Midbrain (tissue), 1 donor: ENCODE measurements at places on chromosomes 4 and X.

GRCh38 chr4:7134737-7135388 lies 57.5 kb upstream of the SORCS2 start:
- peak; percentile 2 for DNase-seq

DNA sequence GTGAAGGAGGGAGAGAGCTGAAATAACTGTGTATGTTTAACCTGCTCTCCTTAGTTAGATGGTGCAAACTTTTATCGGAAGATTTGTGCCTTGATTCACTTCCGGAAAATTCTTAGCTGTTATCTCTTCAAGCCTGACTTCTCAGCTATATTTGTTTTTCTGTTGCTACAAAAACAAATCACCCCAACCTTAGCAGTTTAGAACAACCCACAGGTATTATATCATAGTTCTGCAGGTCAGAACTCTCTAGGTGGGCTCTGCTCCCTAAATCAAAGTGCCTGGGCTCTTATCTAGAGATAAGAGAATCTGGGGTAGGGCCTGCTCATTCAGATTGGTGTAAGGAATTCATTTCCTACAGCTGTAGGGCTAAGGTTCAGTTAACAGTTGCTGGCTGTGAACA lies 15.1 kb upstream of the CEP135 start:
- no peak for DNase-seq

GRCh38 chr4:48620831-48621230 lies 130.8 kb downstream of the ZAR1 start:
- DNase-seq, result no peak

- DNase-seq, result no peak
Measured at GRCh38 chr4:154018659-154019058, 229.8 kb upstream of the SFRP2 start.

- DNase-seq, result no peak
Measured at GRCh38 chrX:13283512-13283911, 36.3 kb downstream of the ATXN3L start.

DNA sequence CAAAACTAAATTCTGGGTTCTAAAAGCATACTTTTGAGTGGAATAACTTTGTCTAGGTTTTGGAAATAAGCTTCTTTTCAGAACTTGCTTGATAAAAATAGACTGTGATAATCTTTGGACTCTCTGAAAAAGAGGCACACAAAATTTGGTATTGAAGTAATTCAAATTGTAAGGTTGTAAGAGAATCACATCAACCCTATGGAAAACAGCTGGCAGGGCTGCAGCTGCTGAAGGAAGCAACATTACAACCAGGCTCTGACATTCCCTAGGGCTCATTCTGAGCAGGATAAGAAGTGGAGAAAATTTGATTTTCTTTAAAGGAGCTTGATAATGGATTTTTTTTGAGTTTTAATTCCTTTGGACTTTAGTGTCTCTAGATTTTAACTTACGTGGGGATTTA lies 147.6 kb downstream of the FSTL5 start:
- no peak for DNase-seq

- DNase-seq, result peak; percentile 66
Measured at GRCh38 chr4:2009651-2010233, 968 bp upstream of the NELFA start.

DNA sequence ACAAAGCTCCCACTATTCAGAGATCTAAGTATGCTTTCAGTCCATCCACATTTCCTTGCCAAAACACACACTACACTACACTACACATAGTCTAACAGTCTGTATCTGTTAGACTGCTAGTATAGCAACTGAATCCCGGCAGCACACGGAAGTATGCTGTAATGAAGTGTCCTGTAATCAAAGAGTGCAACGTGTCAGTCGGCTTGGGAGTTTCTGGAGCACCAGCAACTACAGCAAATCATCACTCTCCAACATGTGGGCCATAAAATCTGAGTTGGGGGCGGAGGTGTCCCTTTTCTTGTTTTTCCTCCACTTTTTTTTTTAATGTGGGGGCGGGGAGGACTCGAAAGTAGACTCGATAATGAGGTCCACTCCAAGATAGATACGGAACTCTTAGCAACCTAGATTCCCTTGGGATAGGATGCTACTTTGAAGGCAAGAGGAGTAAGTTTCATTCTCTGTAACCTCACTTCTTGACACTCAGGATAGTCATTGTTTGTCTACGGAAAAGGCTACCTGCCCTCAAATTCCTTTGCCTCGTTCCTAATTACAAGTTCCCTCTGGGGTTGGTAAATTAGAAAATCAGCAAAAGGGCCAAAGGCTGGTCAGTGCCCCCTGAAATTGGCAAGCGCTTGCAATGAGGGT lies 722 bp downstream of the SLC10A7 start:
- DNase-seq, result no peak

GRCh38 chr4:169225058-169225751 lies 45.6 kb downstream of the SH3RF1 start:
- DNase-seq, result no peak

DNA sequence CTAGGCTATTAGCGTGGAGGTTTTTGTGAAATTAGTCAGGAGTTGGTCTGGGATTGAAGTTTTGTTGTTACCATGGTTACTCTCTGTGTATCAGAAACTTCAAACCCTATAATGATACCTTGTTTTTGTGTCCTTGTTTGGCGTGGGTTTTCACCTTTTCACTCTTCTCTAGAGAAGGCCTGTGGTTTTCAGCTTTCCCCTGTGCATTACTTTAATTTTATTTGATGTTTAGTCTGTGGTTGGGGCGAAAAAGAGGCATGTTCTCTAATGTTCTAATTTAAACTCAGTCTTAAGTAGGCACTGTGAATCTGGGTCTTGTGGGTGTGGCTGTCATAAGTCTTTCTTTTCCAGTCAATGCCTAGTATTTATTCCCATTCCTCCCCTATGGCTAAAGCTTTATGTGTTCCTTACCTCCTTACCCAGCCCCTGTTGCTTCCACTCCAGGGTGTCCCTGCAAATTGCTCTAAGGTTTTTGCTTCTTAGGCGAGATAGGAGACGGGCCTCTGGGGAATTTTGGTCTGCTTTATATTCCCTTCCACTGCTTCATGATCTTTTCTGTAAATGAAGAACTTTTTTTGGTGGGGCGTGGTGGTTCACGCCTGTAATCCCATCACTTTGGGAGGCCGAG lies 326.3 kb upstream of the ZCCHC13 start:
- no peak for DNase-seq

GRCh38 chrX:2432298-2432863 lies 68.4 kb downstream of the DHRSX start:
- DNase-seq, result no peak

DNA sequence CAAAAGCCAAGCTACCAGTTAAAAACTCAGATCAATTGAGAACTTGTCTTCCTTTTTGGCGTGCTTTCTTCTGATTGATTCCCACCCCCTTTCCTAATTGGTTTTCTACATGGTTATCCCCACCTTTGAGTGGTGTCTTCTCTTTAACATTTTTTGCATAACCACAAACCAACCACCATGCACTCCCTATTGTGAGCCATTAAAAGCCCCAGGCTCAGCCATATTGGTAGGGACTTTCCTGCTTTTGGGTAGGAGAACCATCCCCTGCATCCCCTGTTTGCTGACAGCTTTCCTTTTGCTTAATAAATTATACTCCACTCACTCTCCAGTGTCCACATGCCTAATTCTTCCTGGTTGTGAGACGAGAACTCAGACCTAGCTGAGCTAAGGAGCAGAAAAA lies 1651.4 kb upstream of the IGFBP7 start:
- DNase-seq, result no peak

DNA sequence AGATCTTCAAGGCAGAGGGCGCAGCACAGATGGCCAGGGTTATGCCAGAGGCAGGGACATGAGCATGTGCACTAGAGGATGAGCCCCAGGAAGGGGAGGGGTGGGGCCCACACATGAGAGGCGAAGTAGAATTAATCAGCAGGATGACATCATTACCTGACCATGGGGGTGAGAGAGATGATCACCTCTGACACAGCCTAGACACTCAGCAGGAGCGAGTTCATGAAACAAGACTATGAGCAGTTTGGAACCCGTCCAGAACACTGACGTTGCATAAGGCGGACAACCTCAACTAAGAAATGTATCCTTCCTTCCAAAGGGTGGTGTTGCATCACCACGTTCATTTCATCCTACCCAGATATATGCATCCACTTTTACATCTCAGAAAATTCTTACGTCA lies 446.7 kb upstream of the TENM3 start:
- no peak for DNase-seq

DNA sequence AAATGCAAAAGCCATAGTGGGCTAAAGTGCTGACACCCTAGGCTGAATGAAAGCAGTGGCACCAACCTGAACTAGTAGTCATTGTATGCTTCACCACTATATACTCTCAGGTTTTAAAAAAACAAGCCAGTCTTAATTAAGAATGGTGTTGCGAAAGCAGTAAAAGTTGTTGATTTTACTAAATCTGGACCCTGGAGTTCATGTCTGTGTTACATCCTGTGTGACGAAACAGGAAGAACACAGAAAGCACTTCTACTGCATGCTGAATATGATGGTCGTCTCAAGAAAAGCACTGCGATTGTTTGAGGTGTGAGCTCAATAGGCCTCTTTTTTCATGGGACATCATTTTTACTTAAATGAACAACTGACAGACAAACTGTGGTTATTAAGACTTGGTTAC lies 24.2 kb upstream of the GDPD2 start:
- DNase-seq, result no peak

- DNase-seq, result no peak
Measured at GRCh38 chrX:134161162-134161561, 75.8 kb upstream of the CCDC160 start.

- no peak for DNase-seq
Measured at GRCh38 chrX:151774421-151774820, 39.9 kb downstream of the CNGA2 start.

DNA sequence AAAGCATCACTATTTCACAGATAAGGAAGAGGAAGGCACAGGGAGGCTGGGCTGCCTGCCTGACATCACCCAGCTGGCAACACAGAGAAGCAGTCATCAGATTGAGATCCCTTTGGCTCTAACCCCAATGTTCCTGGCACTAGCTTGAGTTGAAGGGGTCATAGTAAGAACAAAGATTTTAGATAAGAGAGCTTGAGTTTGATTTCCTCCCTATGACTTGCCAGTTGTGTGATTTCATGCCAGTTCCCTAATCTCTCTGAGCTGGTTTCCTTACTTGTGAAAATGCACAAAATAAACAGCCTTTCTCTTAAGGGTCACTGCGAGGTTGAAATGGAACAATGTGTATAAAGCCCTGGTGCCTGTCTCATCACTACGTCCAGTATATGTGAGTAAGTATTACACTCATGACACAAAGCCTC lies 475.4 kb upstream of the HS3ST1 start:
- DNase-seq, result no peak

DNA sequence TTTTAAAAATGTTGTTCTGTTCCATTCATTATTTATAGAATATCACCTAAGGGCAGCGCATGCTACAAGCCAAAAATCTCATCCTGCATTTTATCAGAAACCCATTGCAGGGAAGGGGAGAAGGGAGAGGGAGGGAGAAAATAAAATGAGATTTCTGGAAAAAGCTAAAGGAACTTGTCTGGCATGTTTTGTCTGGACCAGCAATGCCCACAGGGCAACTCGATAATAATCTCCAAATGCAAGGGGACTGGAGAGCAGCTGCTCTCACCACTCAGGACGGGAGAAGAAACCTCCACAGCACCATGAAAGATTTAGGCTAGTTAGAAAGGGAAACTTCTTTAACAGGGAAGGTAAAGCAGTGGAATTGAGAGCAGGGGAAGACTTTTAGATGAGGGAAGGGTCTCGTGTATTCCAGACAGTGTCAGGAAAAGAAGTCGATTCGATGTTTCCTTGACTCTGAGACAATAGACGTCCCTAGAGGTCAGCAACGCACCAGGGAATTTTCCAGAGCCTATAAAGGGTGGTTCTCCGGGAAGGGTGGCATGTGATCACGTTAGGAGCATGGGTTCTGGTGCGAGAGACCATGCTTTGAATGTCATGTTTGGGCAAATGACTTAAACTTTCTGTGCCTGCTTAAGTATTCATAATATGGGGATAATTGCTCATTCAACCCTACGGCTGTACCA lies 132.2 kb upstream of the NDP start:
- DNase-seq, result no peak

- DNase-seq, result no peak
Measured at GRCh38 chrX:100424012-100424411, 13.9 kb upstream of the PCDH19 start.

- no peak for DNase-seq
Measured at GRCh38 chr4:75675004-75675531, 1.9 kb upstream of the G3BP2 start.

GRCh38 chr4:150990993-150991392 lies 24.1 kb downstream of the LRBA start:
- DNase-seq, result no peak

GRCh38 chr4:68074397-68074796 lies 55.3 kb downstream of the TMPRSS11F start:
- no peak for DNase-seq

- DNase-seq, result no peak
Measured at GRCh38 chrX:148380107-148380506, 120.3 kb upstream of the AFF2 start.

GRCh38 chr4:74534121-74534520 lies 89.2 kb downstream of the AREG start:
- no peak for DNase-seq

DNA sequence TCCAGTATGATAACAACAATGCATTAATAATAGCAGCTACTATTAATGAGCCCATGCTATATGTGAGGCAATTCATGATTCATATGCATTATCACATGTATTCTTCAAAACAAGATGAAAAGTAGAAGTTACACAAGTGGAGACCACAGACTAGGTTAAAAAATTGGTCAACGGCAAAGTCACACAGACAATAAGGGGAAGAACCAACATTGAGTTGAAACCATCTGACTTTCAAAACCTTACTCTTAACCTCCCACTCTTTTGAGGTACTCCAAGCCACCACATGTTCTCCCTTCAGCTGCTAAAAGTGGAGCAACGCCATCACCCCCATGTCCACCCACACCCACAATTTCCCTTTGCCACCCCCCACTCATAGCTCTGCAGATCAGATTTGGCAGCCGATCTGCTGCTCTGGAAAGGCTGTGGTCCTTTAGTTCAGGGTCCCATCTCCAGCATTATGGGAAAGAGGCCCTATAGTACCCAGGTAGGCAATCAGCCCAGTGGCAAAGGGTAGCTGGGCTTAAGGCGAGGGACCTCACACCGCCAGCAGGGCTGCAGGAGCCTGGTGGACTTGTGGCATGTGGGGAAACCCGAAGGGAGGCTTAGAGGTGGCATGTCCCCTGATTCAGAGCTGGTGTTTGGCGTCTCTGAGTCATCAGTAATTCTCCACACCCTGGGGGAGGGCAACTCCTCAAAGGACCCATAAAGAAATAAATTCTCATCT lies 33.5 kb upstream of the CYBB start:
- DNase-seq, result no peak

- DNase-seq, result no peak
Measured at GRCh38 chrX:70508296-70508911, 63.8 kb downstream of the DLG3 start.

- no peak for DNase-seq
Measured at GRCh38 chrX:12137951-12138360, 317 bp upstream of the FRMPD4 start.

DNA sequence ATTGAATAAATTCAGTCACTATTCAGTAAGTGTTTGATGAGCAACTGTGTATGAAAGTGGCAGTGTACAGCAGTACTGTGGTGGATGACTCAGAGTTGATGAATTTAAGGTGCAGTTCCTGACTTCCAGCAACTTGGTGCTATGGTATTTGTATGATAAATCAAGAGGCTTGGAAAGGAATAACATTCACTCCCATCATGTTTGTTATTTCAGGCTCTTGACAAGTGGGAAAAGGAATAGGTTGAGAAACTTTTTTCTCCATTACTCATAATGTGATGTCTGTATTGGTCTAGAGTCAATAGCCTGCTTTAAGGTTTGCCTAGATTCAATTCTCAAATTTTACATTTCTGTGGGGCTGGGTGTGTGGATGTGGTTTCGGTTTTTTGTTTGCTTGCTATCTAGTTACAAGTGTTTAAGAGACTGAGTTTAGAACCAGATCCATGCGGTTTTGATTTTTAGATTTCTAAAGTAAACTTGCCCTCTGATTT lies 35.1 kb upstream of the CYP2U1 start:
- no peak for DNase-seq
